A549 (cell line): ENCODE measurements at places on chromosomes 4 and X. TPM values are rescaled to one million over a fixed set of nuclear protein-coding genes. Genes with fewer than 3 reads are reported as not detected.

FAT4 gene
- polyA plus RNA-seq: 0.29 to 0.42 TPM (median 0.32 TPM) in 3 replicates

GRCh38 chr4:152206185-152206584, 329.7 kb downstream of the FBXW7 start:
- DNase-seq: no peak

GRCh38 chr4:45971108-45971507, 152.7 kb downstream of the GABRG1 start:
- DNase-seq: no peak

DNA sequence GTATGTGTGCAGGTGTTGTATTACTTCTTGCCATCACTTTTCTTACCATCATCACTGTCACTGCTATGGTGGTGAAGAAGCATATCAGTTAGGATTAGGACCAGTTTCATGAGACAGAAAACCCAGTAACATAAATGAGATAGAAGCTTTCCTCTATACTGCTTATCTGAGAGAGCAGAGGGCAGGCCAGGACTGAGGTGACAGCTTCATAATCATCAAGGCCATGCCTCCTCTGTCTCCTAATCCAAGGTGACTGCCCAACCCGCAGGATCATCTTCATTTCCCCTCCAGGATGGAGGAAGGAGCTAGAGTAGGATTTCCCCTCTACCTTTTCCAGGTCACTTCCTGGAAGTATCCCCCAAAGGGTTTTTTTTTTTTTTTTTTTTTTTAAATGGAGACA, 35.4 kb downstream of the TMEM131L start:
- DNase-seq: no peak

GRCh38 chr4:124573056-124573455, 139.5 kb downstream of the ANKRD50 start:
- no peak for DNase-seq

DNA sequence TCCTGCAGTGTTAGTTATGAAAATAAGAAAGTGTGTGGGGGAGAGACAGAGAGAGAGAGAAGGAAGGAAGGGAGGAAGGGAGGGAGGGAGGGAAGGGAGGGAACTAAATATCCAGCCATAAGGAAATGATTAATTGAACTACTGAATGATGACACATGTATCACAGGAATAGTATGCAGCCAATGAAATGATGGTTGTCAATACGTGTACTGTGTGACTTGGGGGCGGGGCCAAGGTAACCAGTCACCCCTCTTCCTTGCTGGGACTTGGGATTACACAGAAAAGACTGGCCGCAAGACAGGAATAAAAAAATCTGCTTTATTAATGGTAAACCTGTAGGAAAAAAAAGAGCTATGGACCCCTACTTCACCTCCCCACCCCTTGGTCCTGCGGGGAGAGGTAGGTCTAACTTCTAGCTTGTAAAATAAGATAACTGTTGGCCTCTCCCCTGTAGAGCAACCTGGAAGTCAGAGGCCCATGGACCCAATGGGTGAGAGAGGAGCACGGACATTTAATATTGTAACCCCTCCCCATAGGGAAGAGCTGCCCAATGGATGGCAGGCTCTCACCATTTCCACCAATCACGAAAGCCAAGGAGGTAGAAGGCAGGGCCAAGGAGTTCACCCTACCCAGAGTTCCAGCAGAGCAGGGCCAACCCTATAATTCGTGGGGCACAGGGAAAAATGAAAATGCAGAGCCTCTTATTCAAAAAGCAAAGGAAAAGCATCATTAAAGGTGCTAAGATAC, 7.4 kb downstream of the PPP2R2C start:
- peak; percentile 31 for DNase-seq

PFKFB1 gene
- 0.04 to 0.13 TPM (median 0.11 TPM) in 3 replicates for polyA plus RNA-seq

GRCh38 chr4:139167774-139168444, 9.1 kb downstream of the ELF2 start:
- peak; percentile 59 for DNase-seq

CXCL3 gene
- polyA plus RNA-seq: 5.1 to 5.5 TPM (median 5.2 TPM) in 3 replicates

- no peak for DNase-seq
Measured at GRCh38 chr4:89803915-89804314, 33.0 kb downstream of the SNCA start.

DNA sequence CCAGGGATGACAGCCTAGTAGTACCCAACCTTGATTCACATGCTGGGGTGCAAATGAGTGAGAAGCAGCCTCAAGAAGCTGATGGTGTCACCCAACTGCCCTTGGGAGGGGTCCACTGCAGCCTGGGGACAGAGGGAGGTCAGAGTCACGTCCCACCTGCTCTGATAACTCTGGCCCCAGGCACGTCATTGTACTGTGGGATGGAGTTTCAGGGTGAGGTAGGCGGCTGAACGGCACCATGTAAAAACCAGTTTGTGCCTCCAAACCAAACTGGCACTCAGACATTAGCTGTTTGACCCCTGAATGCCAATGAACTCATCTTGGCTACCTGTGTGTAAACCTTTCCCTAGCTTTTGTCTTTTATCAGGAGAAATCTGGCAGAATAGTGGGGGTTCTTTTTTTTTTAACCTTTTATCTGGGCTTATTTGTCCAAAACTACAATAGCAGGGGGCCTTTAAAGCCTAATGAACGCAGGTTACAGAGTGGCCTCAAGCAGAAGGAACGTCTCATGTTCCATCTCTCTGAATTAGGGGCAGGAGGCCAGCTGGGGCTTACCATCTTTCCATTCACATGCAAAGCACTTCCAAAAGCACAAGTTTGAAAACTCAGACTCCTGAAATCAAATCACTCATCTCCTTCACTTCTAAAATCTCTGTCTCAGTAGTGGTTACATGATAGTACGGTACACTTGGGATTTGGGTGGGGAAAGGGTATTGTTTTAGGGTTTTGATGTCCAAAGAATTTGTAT, 89.4 kb downstream of the IRF2 start:
- no peak for DNase-seq

SSX3 gene
- polyA plus RNA-seq: not detected in 3 replicates

DNA sequence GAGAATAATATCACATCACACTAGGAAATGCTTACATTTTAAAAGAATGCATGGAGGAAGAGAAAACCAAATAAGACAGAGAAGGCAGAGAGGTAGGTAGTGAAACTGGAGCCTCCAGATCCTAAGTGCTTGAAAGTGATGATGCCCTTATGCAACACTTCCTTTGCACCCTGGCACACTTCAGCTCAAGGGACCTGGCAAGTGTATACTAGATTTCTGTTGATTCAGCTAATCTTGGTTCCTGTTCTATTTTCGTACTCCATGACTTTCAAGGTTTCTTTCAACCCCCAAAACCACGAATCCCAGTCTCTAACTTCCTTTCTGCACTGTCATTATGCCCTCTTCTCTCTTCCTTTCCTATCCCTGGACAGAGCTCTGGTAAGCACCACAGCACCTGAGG, 36.9 kb upstream of the SH3KBP1 start:
- DNase-seq: no peak

DNA sequence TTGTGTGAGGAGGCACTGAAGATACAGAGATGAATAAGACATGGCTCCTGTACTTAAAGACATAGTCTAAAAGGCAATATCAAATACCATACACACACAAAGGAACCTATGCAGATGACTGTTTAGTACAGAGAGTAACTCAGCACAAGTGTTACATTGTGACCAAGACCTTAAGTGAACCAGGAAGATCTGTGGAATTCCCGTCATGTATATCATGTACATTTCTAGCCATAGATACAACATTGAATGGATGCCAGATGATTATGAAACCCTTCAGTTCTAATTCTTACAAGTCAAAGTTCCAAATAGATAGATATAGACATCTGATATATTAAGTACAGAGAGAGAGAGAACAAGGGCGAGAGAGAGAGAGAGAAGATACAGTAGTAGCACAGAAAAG, 73.2 kb downstream of the PAK3 start:
- DNase-seq: no peak

GRCh38 chr4:4985844-4986243, 33.4 kb downstream of the CYTL1 start:
- DNase-seq: no peak

DNA sequence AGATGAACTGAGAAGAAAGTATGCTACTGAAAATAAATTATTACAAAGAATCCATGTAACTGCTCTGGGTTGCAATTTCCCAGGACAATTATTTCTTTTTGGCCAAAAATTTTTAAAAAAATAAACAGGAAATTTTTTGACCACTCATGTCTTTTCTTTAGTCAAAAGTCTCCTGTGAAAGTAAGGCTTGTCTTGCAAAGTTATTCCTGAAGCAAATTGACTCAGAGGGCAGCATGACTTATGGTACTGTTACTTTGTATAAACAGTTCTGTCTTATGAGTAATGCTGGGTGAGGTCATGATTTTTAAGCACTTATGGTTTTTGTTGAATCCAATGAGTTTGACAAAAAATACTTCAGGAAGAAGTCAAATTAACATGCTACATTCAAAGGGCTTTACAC, 292.8 kb upstream of the ARSJ start:
- peak; percentile 76 for DNase-seq

GRCh38 chr4:45477311-45477733, 646.5 kb downstream of the GABRG1 start:
- DNase-seq: no peak

TCEAL7 gene
- not detected in 3 replicates for polyA plus RNA-seq

GRCh38 chr4:73848183-73848777, 4.8 kb upstream of the PF4V1 start:
- no peak for DNase-seq

GRCh38 chr4:71540749-71541269, 202.0 kb downstream of the SLC4A4 start:
- DNase-seq: no peak
